T-helper 1 cell (primary cell): ENCODE measurements at places on chromosomes 4 and X.

- no peak for DNase-seq
Observed at GRCh38 chr4:101651778-101652177, 138.8 kb upstream of the BANK1 start.

DNA sequence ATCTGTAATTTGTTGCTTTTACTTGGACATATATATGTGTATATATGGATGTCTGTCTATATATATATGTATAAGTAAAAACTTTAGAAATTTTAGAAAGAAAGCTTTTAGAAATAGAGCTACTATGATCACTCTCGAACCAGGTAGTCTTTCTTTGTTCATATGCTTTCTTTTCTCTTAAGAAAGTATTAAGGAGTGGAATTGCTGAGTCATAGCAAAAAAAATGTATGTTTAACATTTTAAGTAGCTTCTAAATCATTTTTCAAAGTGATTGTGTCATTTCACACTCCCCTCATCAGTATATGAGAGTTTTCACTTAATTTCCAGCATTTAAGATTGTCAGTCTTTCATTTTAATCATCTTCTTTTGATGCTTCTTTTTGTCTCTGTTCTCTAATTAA, 447.9 kb upstream of the TECRL start:
- no peak for DNase-seq

DNA sequence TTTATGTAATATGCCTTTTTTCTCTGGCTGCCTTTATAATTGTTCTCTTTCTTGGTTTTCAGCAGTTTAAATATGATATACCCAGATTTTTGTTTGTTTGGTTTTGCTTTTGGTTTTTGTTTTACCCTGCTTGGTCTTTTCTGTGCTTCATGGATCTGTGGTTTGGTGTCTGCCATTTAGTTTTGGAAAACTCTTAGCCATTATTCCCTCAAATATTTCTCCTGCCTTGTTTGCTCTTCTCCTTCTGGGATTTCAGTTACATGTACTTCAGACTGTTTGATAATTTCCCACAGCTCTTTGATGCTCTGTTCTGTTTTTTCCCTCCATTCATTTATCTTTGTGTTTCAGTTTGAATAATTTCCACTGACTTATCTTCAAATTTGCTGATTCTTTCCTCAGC, 223.1 kb upstream of the BCOR start:
- DNase-seq, result no peak

GRCh38 chrX:23980011-23980441, 47.0 kb downstream of the KLHL15 start:
- no peak for DNase-seq

DNA sequence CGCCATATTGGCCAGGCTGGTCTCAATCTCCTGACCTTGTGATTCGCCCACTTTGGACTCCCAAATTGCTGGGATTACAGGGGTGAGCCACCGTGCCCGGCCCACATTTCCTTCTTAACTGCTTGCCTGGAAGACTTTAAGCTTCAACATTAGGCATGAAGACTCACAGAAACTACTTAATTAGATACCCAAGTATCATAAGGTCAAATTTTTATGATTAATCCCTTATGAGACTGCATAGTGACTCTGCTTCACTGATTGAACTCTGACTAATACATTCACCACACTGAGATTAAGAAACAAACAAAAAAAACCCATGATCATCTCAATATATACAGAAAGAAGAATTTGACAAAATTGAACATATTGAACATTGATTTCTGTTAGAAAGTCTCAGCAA, 87.4 kb upstream of the KCTD8 start:
- no peak for DNase-seq

- DNase-seq, result no peak
Observed at GRCh38 chrX:40933132-40933705, 152.0 kb upstream of the USP9X start.

- no peak for DNase-seq
Observed at GRCh38 chrX:43643201-43643600, 12.9 kb upstream of the MAOA start.

- DNase-seq, result no peak
Observed at GRCh38 chr4:184171011-184171410, 46.7 kb downstream of the ENPP6 start.

- no peak for DNase-seq
Observed at GRCh38 chrX:106159861-106160282, 8.2 kb upstream of the PWWP3B start.

- DNase-seq, result no peak
Observed at GRCh38 chr4:85611661-85612060, 136.7 kb downstream of the ARHGAP24 start.

DNA sequence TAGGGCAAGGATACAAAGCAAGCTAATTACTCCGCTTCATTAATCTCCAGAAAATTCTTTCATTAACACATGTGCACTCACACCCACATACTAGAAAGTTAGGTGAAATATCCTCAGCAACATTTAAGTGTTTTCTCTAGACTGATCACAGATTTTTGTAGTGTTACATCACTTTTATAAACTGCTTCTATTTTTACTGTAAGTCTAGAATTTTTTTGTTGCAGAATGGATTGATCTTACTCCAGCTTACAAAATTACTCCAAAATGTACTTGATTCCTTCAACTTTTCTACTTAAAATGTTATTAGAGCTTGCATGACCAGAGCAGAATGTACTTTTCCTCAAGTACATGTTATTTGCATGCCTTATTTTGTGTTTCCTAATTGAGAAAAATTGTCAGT, 2325.2 kb downstream of the PCDH7 start:
- no peak for DNase-seq

- DNase-seq, result peak; percentile 80
Observed at GRCh38 chr4:98482847-98483806, 175.3 kb downstream of the TSPAN5 start.

DNA sequence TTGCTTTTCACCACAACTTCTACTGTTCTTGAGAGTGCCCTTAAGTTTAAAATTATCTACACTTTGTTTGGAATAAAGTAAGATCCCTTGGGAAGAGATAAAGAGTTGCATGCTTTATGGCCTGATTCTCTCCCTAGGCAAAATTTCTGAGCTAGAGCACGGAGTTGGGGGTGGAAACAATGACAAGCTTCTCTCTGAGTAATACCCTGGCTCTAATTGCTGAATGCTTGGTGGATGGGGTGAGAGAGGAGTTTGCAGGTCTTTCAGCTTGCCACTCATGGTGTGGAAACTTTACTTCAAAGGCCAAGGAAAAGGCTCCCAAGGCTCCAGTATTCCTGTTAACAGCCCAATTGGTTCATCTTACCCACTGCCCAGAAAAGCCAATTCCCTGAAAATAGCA, 26.1 kb upstream of the PRDM8 start:
- peak; percentile 57 for DNase-seq

DNA sequence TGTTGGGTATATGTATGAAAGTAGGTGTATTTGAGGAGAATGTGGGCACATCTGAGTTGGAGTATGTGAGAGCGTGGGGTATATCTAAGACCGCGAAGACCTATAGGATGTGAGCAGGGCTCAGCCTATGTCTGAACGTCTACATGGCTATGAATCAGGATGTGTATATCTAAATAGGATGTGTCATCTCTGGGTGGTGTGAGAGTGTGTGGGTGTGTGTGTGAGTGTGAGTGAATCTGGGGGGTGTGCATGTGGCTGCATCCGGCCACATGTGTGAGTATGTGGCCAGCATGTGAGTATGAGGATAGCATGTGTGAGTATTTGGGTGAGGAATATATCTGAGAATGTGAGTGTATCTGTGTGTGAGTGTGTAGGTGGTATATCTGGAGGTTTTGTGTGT, 7.7 kb downstream of the GPR173 start:
- DNase-seq, result no peak

- DNase-seq, result no peak
Observed at GRCh38 chr4:39873823-39874222, 103.9 kb downstream of the PDS5A start.

GRCh38 chrX:80432863-80433262, 12.6 kb downstream of the TENT5D start:
- no peak for DNase-seq

GRCh38 chrX:40908026-40908425, 172.7 kb upstream of the MED14 start:
- DNase-seq, result no peak
